COR-L47 (cell line): ENCODE measurements at places on chromosomes 12 and 14.
A peak's percentile ranks its signal among the peaks of the same experiment; 100 is the strongest.

GRCh38 chr12:2912216-2912575 is 21.5 kb downstream of the TULP3 start:
- DNase-seq = no peak

DNA sequence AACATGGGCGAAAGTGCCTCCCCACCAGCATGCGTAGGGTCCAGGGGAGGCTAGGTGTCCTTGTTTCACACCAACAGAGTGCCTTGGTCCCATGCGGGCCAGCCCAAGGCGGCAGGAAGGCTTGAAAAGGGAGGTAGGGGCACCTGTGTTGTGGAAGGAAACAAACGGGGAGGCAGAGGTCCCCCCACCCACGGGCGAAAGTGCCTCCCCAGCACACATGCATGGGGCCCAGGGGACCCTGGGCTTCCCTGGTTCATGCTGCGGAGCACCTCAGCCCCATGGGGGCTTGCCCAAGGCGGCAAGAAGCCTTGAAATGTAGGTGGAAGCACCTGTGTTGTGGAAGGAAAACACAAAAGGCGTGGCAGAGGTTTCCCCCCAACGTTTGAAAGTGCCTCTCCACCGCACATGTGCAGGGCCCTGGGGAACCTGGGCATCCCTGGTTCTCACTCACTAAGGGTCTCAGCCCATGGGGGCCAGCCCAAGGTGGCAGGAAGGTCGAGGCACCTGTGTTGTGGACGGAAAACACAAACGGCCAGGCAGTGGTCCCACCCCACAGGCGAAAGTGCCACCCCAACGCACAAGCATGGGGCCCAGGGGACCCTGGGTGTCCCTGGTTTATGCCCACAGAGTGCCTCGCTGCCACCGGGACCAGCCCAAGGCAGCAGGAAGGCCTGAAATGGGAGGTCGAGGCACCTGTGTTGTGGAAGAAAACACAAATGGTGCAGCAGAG is 374.7 kb downstream of the ALG10 start:
- DNase-seq = no peak

GRCh38 chr14:61147831-61148549 is 133.1 kb downstream of the TMEM30B start:
- no peak for DNase-seq

DNA sequence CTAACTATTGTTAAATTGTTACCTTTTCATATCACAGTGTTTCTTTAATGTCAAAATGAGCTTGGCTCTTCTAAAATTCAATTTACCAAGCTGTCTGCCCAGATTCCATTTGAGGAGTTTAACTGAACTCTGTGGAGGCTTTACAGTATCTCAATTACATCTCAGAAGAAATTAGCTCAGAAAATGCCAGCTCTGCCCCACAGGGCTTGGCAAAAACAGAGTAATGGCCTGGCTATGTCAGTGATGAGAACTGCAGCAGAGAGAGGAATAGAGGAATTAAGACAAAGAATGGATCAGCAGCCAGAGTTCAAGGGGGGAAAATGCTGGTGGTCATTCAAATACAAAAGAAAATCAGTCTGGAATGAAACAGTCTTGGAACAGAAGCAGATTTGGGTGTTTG is 15.8 kb upstream of the TMTC1 start:
- no peak for DNase-seq

- DNase-seq = no peak
Observed at GRCh38 chr12:67457778-67458665, 188.9 kb downstream of the CAND1 start.

DNA sequence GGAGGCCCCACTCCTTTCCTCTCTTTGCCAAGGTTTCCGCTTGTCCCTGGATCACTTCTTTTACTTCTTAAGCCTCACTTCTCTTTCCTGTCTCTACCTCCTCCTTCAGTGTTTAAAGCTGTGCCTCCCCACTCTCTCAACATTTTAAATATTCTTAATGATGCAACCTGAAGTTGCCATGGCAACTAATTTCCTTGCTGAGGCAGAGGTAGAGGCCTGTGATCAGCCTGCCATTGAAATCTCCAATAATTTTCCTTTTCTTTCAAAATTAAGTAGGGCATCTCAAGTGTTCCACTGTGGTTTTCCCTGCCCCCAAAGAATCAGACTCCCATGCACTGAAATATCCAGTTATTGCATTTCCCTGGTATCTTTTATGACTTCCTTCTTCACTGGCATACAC is 108.6 kb upstream of the VRK1 start:
- DNase-seq = peak; percentile 38

DNA sequence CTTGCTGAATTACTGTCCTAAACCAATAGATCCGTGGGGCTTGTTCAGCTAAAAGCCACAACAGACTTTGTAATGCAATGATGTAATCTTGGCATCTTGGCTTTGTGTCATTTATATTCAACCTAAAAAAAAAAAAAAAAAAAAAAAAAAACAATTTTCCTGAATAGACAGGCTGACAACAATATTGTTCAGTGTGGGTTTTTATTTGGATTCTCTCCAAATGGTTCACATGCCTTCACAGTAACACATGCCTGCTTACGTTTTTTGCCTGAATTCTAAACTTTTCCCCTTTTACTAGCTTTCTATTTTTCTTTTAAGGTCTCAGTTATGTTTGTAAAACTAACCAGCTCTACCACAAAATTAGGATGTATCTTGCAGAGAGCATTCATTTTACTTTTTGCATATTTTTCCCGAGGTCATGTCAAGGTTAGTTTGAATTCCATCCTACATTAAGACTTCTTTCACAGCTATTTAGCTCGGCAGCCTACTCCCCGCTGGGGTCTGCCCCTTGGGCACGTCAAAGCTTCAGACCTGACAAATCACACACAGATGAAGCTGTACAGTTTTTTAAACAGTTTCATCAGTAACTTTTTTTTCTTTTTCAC is 213.7 kb upstream of the NPAS3 start:
- DNase-seq = no peak

- no peak for DNase-seq
Observed at GRCh38 chr14:71383510-71383909, 476.3 kb downstream of the PCNX1 start.

- DNase-seq = no peak
Observed at GRCh38 chr12:84763107-84763506, 149.5 kb downstream of the SLC6A15 start.

DNA sequence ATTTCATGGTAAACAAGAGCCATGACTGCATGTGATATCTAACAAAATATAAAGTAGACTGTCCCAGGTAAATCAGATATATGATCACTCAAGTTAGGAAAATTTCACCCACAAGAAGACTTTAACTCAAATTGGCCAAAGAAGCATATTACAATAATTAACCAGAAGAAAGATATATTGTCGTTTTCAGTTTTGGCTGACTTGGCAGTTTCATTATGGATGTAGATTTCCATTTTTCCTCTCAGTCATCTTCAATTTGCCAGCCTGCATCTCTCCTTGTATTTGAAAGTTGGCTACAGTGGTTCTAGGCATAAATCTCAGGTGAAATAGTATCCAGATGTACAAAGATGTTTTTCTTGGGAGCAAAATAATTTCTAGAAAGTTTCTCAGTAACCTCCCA is 761.6 kb downstream of the LRFN5 start:
- no peak for DNase-seq

- no peak for DNase-seq
Observed at GRCh38 chr14:30482276-30482675, 76.7 kb upstream of the G2E3 start.

DNA sequence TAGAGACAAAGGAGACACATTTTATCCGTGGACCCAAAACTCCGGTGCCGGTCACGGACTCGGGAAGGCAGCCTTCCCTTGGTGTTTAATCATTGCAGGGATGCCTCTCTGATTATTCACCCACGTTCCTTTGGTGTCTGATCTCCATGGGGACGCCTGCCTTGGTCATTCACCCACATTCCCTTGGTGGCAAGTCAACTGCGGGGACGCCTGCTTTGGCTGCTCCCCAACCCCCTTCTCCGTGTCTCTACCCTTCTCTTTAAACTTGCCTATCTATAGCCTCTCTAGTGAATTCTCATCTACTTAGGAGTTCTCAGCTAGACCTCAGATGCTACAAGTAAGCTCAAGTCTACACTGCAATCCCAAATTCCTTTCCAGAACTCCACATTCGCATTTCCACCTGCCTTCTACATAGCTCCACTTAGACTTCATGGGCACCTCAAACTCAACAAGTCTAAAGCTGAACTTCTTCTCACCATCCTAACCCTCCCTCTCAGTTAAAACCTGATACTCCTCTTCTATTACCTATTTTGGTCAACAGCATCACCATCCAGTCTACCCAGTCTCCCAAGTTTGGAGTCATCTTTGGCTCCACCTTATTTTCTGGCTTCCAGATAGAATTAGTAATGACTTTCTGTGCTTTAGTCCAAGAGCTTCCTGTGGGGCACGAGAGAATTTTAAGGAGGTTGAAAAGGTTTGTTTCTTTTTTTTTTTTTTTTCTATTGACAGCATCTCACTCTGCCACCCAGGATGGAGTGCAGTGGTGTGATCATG is 14.4 kb downstream of the SPTLC2 start:
- no peak for DNase-seq

GRCh38 chr12:13008741-13009380 is 8.8 kb upstream of the HEBP1 start:
- DNase-seq = no peak

GRCh38 chr14:47846008-47846407 is 170.6 kb upstream of the MDGA2 start:
- no peak for DNase-seq

- DNase-seq = peak; percentile 17
Observed at GRCh38 chr14:22472935-22473854, 115.8 kb downstream of the DAD1 start.

DNA sequence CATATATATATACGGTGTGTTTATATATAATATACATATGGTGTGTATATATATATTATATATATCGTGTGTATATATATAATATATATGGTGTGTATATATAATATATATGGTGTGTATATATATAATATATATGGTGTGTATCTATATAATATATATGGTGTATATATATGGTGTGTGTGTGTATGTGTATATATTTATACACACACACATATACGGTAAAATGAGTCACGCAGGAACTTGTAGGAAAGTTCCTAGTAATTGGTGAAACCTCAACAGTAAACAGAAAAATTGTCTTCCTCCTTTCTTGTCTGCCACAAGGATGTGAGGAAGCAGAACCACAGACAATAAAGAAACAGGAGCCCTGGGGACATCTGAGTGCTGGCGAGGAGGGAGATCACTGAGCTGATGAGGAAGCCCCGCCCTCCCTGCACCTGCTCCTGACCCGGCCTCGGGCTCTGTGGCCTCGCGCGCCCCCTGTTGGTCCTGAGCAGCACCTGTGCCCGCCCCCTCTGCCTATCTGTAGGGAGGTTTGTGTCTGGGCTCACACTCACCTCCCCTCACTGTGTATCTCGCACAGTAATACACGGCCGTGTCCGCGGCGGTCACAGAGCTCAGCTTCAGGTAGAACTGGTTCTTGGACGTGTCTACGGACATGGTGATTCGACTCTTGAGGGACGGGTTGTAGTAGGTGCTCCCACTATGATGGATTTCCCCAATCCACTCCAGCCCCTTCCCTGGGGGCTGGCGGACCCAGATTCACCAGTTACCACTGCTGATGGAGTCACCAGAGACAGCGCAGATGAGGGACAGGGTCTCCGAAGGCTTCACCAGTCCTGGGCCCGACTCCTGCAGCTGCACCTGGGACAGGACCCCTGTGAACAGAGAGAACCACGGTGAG is 1079.4 kb downstream of the TMEM121 start:
- peak; percentile 48 for DNase-seq

GRCh38 chr12:104340925-104341611 is 37.5 kb downstream of the EID3 start:
- DNase-seq = no peak

DNA sequence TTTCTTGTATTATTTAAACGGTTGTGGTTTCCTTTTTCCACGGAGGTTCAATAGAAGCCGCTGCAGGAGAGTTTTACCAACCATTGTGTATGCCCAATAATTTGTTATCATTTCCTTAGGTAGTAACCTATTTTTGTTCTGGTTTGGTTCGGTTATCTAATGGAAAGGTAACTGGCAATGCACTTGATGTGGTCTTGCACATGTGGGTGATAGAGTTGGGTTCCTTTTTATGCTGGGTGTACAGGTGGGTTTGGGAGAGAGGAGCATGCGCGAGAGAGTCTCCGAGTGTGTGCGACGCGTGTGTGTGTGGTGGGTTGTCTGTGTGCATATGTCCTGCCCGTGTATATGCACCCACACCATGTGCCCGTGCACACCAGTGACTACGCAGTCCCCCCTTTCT is 102.7 kb upstream of the FKBP4 start:
- DNase-seq = no peak

DNA sequence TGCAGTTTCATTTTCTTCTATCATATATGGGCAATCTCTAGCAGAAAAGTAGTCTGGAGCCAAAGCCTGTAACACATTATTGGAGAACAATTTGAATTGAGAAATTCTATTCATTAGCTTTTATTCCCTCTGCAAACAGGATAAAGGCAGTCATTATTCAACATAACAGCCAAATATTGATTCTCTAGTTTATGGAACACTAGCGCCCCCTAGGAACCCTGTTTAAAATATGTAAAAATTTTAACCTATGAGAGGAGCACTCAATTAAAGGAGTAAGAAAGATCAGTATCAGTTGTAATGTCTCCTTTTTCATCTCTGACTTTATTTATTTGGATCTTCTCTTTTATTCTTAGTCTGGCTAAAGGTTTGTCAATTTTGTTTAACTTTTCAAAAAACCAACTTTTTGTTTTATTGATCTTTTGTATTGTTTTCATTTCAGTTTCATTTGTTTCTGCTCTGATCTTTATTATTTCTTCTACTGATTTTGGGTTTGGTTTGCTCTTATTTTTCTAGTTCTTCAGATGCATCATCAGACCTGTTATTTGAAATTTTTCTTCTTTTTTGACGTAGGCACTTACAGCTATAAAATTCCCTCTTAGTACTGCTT is 4.8 kb upstream of the LMNTD1 start:
- no peak for DNase-seq

- DNase-seq = no peak
Observed at GRCh38 chr12:4874671-4875070, 35.0 kb upstream of the KCNA1 start.

GRCh38 chr12:50550530-50551223 is 45.9 kb downstream of the DIP2B start:
- no peak for DNase-seq

GRCh38 chr12:116064493-116064892 is 213.0 kb downstream of the MED13L start:
- no peak for DNase-seq

DNA sequence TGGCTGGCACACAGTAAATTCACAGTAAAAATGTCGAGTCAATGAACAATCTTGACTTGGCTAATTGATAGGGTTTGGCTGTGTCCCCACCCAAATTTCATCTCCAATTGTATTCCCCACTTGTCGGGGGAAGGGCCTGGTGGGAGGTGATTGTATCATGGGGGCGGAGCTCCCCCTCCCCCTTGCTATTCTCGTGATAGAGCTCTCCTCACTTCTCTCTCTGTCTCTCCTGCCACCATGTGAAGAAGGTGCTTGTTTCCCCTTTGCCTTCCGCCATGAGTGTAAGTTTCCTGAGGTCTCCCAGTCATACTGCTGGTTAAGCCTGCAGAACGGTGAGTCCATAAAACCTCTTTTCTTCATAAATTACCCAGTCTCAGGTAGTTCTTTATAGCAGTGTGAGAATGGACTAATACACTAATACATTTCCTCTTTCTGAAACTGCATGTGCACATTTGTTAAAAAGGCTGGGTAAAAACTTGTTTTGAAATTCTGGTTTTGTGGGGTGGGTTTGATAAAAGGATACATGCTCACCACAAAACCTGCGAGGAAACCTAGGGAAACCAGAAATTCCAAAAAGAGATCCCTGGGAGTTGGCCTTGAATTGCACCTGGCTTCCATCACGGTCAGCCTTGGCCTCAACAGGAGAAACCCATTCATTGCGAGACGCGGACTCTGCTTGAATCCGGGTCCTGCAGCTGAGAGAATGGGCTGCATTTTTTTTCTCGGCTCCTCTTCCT is 16.2 kb upstream of the MYL2 start:
- DNase-seq = no peak
